ENCODE measurements at places on chromosomes 1 and 21.

DNA sequence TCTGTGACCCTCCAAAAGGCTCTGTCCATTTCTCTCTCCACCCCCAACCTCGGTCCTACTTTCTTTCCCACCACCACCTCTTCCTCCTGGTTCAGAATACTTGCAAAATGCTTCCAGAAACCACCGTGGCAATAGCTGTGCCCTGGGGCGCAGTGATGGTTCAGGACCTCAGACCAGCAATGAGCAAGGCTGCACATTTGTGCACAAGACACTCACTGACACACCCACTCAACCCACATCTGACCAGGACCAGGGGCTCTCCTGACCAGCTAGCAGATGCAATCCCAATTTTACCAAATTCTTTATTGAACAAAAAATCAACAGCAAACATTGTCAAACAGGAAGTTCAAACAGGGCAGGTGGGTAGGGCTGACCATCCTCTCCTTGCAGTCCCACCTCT is 25.7 kb downstream of the SPOCD1 start:
- peak; percentile 48 for DNase-seq

DNA sequence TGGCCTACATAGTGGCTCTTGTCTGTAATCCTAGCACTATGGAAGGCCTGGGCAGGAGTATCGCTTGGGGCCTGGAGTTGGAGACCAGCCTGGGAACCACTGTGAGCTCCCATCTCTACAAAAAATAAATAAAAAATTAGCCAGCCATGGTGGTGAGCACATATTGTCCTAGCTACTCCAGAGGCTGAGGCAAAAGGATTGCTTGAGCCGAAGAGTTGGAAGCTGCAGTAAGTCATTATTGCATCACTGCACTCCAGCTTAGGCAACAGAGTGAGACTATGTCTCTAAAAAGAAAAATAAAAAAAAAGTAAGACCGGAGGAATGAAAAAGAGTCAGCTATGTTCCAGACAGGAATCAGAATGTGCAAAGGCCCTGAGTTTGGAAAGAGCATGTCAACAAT is 115.3 kb downstream of the CYYR1 start:
- no peak for DNase-seq

- no peak for DNase-seq
Measured at GRCh38 chr1:178953034-178953433, 72.7 kb upstream of the FAM20B start.

DNA sequence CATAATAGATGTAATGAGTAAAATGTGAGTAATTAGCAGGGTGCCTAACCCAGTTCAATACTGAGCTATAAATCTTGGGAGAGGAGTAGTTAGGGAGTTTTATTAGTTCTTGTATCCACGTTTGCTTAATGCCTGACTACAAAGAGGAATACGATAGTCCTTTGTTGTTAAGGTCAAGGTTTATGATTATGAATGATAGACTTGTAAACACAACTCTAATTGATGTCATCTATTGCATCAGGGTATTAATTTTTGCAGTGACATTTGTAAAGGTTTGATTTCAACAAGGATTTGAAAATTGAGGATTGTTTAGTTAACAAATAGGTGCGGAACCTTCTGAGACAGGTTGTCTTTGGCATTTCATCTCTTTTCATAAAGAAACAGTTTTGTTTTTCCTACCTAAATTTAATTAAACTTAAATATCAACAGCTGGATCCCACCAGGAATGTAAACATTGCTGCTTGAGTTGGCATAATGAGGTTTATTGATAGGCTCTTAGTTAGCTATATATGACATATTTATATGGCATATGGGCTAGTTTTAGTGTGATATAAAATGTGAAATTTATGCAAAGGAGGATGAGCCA is 9.7 kb downstream of the SOAT1 start:
- DNase-seq, result no peak

GRCh38 chr1:26188477-26188876 is 1.9 kb upstream of the CATSPER4 start:
- no peak for DNase-seq

DNA sequence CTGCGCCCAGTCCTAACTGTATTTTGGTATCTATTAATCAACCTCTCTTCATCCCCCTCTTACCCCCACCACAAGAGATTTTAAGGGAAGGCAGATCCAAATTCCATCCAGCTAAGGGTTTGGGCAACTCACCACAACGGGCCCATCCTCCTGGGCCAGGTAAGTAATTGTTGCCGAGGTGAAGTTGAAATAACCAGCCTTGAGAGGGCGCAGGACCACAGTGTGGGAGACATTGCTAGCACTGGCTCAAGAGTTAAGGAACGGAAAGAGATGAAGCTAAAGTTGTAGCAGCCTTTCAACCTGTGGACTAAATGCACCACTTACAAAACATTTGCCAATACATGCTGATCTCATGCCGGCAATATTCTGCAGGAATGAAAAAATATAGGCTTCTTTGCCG is 5.9 kb downstream of the SSR2 start:
- DNase-seq, result no peak

GRCh38 chr1:34162852-34163766 is 1.9 kb downstream of the CSMD2 start:
- DNase-seq, result no peak

DNA sequence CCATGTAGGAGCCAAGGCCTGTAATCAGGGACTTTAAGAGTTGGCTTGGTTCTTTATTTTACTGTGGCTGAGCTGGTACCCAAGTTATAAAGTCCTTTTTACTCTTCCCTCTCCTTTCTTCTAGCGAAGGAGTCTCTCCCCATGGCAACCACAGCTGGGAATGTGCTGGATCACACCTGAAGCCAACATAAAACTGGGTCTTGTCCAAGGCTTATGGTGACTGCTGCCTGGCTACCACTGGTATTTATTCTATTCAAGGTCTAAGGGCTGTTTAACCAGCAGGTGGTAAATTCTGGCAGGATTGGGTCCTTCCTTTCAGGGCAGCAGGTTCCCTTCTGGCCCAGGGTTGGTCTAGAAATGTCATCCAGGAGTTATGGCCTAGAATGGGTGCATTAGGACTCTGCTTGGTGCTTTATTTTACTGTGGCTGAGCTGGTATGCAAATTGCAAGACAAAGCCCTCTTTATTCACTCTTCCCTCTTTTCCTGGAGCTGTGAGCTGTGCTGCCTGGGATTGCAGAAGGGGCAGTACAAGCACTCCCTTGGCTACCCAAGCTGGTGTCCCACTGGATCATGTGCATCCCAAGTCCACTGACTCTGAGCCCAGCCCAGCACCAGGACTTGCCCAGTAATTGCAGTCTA is 26.6 kb downstream of the SLC22A15 start:
- DNase-seq, result no peak

DNA sequence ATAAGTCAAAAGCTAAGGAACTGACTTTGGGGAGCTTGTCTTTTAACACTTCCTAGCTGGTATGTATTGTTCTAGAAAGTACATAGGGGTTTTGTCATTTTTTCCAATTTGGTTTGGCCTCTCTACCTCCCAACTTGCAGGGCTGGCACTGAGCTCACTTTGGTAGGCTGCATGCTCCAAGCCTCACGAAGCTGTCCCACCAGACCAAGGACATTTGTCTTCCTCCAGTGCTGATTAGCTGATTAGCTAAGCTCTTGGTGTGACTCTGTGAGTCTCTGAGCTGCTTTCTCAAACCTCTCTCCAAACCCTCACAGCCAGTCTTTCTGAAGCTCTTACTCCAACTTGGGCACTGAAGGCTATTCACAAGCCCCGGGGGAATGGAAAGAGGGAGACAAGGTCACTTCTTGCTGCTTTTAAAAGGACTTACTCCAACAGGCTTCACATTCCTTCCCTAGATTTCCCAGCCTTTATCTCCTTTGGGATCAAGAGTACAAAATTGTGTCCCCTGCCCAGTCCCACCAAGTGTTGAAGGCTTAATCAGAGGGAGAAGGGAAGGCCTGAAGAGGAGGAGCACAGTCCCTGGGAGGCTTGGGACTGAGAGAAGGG is 893 bp upstream of the CFAP45 start:
- no peak for DNase-seq

DNA sequence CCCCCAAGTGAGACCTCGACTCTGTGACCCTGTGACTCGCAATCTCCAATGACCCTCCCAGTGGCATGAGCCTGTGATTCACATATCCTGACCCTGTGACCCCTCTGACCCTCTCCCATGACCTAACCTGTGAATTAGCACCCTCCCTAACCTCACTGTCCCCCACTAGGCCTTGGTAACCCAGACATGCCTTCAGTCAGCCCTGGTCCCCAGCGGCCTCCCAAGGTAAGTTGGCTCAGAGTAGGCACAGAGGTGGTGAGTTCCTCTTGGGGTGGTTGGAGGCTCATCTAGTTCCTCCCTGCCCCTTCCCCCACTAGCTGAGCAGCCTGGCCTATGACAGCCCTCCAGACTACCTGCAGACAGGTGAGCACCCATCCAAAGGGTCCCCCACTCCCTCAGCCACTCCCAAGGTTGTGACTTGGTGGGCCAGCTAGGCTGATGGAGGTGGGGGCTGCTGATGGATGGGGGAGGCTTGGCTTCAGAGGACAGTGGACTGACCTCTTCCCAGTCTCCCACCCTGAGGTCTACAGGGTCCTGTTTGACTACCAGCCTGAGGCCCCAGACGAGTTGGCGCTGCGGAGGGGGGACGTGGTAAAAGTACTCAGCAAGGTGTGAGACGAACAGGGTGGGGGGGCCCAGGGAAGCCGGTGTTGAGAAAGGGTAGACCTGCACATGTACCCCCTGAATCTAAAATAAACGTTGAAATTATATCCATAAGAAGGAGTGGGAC is 1.6 kb downstream of the SH3D21 start:
- DNase-seq, result no peak

DNA sequence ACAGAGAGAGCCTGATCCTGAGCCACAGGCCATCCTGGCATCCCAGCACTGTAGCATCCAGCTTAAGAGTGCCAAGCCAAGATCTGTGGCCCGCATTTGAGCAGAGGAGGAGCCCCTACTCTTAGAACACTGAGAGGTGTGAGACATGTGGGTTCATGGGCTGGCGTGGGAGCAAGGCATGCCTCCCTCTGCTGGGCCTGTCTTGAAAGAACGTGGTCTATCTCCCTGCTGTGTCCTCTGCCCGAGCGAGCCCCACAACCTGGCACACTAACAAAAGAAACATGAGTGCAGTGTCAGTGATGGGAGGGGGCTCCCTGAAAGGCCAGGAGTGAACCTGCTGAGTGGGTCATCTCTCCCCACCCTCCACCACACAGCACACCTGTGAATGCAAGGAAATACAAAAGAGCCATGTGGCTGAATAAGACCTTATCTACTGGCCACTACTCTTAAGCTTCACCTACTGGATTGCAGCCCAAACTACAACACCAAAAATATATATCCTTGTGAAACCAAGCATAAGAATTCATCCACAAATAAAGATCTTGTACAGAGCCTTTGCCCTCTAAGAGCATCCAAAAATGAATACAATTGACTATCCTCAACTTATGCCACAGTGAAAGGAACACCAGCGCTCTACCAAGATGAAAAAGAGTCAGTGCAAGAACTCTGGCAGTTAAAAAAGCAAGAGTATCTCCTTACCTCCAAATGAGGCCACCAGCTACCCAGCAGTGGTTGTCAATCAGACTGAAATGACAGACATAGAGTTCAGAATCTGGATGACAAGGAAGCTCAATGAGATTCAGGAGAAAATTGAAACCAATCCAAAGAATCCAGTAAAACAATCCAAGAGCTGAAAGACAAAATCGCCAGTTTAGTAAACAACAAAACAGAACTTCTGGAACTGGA is 259.4 kb upstream of the DAB1 start:
- DNase-seq, result no peak

DNA sequence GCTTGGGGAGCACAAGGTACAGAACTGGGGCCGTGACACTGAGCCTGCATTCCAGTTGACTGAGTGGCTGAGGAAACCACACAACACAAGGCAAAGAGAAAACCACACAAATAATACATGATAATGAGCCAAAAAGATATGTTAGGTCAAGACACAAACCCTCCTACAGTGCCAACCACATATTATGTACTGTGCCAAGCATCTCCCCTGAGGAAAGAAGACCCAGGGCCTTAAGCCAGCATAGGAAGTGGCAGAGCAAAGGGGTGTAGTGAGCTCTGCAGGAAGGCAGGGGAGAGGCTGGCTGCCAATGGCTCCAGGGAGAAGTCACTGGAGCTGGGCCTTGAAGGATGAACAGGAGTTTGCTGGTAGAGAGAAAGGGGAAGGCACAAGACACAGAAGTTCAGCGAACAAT is 28.2 kb downstream of the CTNNBIP1 start:
- DNase-seq, result no peak

DNA sequence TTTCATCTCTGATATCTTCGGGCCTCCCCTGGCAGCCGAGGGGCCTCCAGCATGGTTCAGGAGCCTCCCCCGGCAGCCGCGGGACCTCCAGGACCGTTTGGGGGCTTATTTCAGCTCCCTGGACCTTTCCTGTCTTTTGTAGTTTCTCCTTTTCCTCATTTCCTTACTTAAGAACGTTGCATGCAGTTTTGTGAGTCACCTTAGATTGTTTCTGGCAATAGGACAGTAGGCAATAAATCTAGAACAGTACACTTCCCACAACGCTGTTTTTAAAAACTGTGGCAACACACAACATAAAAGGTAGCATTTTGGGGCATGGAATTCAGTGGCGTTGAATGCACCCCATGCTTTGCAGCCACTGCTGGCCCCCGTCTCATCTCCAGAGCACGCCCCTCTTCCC is 24.4 kb downstream of the FAAP20 start:
- DNase-seq, result no peak

DNA sequence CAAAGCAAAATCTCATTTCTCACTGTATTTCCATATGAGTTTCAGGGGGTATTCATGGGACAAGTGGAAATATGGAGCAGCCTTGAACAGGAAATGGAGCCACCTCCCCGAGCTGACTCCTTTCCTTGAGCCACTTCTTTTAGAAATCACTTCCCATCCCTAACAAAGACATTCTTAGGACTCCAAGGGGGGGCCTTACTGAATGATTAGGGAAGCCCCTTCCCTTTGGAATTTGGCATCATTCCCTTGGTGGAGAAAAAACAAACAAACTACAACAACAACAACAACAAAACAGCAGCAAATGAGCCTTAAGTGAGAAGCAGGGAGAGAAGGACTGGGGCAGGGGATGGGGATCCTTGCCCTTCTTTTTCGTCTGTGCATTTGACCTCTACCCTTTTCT is 278.3 kb downstream of the ZNF648 start:
- DNase-seq, result no peak

DNA sequence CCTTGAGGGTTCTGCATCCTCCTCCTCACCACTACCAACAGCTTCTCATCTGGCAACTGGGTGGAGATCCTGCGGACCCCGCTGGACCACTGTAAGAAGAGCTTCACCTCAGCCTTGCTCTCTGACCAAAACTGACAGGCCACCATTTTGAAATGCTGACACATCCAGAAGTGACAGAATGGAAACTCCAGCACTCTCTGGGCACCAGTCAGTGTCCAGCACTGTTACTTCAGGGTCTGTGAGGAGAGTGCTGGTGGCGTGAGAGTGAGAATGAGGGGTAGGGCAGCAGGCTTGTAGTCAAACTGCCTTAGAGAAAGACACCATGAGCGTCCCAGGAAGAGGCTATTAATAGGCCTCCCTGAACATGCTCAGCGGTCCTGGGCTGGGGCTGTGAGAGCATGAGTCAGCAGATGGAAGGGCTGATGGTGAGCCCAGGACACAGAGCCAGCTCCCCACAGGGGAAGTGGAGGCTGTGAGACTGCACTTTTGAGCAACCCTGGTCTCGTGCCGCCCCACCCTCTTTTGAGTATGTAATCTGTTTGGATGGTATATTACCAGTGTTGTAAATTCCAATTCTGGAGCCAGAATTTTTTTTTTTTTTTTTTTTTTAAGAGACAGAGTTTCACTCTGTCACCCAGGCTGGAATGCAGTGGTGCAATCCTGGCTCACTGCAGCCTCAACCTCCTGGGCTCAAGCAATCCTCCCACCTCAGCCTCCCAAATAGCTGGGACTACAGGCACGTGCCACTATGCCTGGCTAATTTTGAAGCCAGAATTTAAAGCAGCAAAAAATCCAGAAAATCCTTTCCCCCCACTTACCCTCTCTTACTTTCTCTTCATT is 34.4 kb upstream of the SLC30A1 start:
- DNase-seq, result no peak
